ENCODE measurements at places on chromosomes 16 and 17.
A peak's percentile ranks its signal among the peaks of the same experiment; 100 is the strongest.

GRCh38 chr16:89100601-89101302, 7.1 kb downstream of the ACSF3 start:
- H3K27me3 ChIP-seq, result no peaks in the 10 kb centered on the region
- H3K4me3 ChIP-seq, result no peak overlapping the region
- no peak for DNase-seq
- peaks cover 7% of the 10 kb centered on the region for H3K36me3 ChIP-seq

DNA sequence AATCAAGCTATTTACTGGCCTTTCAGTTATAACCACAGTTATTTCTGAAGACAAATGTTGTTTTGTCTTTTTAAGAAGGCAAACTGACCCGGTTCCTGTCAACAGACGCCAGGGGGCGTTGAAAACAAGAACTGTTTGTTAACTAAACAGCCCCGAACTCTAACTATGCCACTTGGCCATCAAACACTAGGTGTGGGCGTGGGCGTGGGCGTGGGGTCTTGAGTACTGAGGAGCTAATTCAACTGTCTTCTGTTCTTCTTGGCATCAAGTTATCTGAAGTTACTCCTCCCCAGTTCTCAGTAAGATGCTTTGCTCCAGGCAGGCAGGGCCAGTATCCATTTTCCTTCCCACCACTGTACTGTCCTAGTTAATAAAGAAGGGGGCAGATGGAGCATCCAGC, 63.3 kb upstream of the MTMR4 start:
- no peaks in the 10 kb centered on the region for H3K27me3 ChIP-seq
- H3K4me1 ChIP-seq, result no peaks in the 10 kb centered on the region
- no peaks in the 10 kb centered on the region for H3K36me3 ChIP-seq
- DNase-seq, result peak; percentile 13
- no peak overlapping the region for H3K4me3 ChIP-seq

- DNase-seq, result peak; percentile 83
- H3K36me3 ChIP-seq, result peaks cover 26% of the 10 kb centered on the region
- H3K4me3 ChIP-seq, result no peak overlapping the region
- H3K27me3 ChIP-seq, result no peaks in the 10 kb centered on the region
- H3K27ac ChIP-seq, result peak overlapping the region; percentile 65
Measured at GRCh38 chr16:3690470-3690928, 26.8 kb downstream of the TRAP1 start.

- H3K27me3 ChIP-seq, result no peaks in the 10 kb centered on the region
- H3K27ac ChIP-seq, result peak overlapping the region; percentile 58
- no peak overlapping the region for H3K4me3 ChIP-seq
- DNase-seq, result no peak
- H3K36me3 ChIP-seq, result no peaks in the 10 kb centered on the region
Measured at GRCh38 chr17:75636381-75637142, 3.3 kb downstream of the SMIM5 start.

DNA sequence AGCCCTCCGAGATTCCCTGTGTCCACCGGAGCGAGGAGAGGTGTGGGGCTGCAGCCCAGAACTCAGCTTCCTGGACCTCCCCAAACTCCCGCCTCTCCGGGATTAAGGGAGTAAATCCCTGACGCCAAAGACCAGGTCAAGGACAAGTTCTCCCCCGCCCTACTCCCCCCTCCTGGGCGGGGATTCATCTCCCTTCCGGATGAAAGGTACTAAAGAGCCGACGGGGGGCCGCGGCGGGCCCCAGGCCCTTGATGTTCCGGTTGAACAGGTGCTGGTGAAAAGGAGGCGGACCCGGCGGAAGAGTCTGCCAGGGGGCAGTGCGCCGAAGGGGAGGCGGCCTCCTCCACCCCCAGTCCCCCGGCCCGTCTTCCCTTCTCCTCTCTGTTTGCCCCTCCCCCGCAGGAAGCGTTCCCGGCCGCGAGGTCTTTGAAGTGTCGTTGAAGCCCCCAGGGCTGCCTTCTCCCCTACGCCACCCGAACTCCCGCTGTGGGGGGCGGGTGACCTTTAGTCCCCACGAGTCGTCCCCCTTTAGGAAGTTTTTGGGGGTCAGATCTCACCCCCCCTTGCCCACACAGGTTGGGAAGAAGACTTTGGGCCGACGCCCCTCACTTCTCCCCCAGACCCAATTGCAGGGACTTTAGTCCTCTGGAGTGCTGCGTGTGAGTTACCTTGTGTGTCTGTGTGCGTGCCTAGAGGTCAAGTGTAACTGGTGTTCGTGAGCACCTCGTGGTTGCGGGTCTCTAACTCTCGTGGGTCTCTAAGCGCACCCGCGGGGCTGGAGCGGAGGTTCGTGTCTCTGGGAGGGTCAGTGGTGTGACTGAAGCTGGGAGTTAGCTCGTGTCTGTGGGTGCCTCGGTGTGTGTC, 1.1 kb upstream of the MLLT6 start:
- peak overlapping the region; percentile 90 for H3K27ac ChIP-seq
- DNase-seq, result peak; percentile 77
- H3K36me3 ChIP-seq, result peaks cover 4% of the 10 kb centered on the region
- peaks cover 28% of the 10 kb centered on the region for H3K4me1 ChIP-seq
- peaks cover 24% of the 10 kb centered on the region for H3K27me3 ChIP-seq
- peak overlapping the region; percentile 89 for H3K4me3 ChIP-seq

DNA sequence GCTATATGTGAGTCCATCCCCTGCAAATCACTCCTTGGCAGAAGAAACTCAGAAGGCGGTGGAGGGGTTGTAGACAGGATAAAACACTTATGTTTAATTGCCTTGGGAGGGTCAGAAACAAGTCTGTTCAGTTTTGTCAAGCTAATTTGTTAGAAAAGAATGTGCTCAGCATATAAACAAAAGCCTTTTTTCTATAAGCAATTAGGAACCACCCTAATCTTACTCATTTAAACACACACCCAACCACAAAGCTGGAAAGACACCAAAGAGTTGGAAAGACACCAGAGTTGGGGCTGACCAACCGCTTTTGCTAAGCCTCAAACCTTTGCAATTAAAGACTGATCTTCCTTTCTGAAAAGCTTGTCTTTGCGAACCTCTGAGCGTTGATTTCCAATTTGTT, 439.2 kb upstream of the ERCC4 start:
- no peaks in the 10 kb centered on the region for H3K27me3 ChIP-seq
- DNase-seq, result no peak
- no peak overlapping the region for H3K4me3 ChIP-seq
- H3K4me1 ChIP-seq, result peaks cover 2% of the 10 kb centered on the region
- no peaks in the 10 kb centered on the region for H3K36me3 ChIP-seq

DNA sequence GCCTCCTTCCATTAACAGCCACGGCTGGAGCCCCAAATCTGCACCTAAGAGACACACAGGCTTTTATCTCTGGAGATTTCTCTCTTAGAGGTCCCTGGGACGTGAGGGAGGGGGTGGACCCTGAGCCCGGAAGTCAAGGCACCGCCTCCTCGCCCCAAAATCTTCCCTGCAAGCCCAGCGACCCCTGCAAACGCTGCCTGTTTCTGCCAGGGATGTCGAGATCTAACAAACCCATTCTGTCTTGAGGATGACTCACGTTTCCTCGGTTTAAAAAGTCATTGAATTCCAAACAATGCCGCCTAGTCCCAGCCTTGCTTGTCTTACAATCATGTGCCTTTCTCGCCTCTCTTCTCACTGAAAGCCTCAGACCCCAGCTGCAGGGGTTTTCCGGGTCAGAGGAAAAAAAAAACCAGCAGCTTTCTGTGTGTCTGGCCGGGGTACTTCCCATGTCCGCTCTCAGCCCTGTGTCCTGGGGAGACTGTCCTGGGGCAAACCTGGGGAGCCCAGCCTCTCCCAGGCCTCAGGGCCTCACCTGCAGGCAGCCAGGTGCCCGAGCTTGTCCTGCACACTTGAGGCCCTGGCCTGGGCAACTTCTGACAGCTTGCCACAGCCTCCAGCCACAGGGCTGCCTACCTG, 15.4 kb downstream of the ARL2BP start:
- no peaks in the 10 kb centered on the region for H3K36me3 ChIP-seq
- no peak overlapping the region for H3K4me3 ChIP-seq
- H3K27ac ChIP-seq, result peak overlapping the region; percentile 76
- H3K27me3 ChIP-seq, result no peaks in the 10 kb centered on the region
- no peak for DNase-seq

DNA sequence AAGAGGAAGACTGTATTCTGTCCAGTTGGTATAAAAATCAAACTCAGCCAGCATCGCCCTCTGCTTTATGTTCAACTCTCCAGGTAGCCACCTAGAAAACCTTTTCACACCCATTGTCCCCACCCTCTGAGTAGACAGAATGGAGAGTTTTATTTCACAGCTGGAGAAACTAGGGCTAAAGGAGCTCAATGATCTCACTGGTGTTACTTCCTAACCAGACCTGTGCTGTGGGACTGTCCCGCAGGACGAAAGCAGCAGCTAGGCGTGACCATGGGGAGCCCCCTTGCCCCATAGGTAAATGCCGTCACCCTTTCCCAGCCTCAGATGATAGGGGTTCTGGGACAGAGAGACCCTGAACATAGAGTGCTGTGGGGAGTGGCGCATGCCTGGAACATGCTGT, 67.7 kb downstream of the CYLD start:
- no peak for DNase-seq
- H3K36me3 ChIP-seq, result no peaks in the 10 kb centered on the region
- peaks cover 7% of the 10 kb centered on the region for H3K4me1 ChIP-seq
- no peak overlapping the region for H3K4me3 ChIP-seq

GRCh38 chr16:23187341-23187740, 4.8 kb downstream of the SCNN1G start:
- no peak overlapping the region for H3K4me3 ChIP-seq
- no peaks in the 10 kb centered on the region for H3K4me1 ChIP-seq
- no peak overlapping the region for H3K27ac ChIP-seq
- H3K36me3 ChIP-seq, result no peaks in the 10 kb centered on the region
- DNase-seq, result no peak

DNA sequence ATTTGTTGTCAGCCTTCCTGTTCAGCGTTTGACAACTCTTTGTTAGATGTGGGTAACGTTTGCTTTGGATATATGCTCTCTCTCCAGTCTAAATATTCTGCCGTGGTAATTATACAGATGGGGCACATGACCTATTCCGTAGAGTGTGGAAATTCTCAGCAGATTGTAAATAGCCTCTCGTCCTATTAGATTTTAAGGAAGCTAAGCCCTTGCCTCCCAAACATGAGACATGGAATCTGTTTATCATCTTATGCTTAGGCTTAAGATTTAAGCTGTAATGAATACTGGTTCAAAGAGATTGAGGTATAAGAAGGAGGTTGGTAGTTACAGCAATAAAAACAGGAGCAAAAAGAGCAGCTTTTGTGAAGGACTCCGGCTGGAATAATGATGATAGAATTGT, 87.4 kb downstream of the RBFOX1 start:
- no peak overlapping the region for H3K27ac ChIP-seq
- peaks cover 19% of the 10 kb centered on the region for H3K27me3 ChIP-seq
- no peaks in the 10 kb centered on the region for H3K36me3 ChIP-seq

DNA sequence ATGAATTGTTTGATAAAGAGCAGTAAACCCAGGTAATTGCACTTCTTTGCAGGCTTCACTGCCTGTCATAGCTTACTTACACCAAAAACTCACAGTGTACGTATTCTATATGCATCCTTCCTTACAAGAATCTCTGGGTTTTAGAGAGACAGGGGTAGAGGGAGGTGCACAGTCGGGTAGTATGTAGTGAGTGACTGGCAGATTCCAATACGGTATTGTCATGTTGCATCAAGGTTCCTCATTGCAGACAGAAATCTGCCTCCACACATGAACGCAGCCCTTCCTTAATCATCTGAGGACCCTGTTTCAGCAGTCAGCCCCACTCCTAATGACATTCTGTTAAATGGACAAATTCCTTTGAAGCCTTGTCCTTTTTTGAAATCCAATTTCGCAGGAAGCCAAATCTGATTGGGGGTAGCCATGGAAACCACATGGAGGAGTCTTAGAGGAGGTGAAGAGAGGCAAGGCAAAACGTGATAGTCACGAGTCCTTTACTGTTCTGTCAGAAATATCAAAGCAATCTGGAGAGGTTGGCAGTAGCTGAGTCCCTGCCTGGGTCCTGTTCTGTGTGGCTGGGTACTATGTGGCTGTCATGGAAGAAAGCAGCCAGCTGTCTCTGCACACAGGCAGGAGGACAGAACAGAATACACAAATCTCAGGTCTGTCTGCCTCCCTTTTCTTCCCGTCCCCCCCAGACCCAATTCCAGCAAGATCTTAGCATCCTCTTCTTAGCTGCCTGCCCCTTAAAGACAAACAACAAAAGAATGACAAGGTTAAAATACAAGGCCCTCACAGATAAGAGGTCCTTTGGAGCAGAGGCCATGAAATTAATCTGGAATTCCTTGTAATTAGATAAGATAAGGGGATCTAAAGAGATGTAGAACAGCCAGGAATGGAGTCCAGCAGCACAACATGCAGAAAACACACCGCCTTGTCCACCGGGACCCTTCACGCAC, 3.1 kb upstream of the SKAP1 start:
- H3K36me3 ChIP-seq, result no peaks in the 10 kb centered on the region
- peaks cover 71% of the 10 kb centered on the region for H3K27me3 ChIP-seq
- no peak overlapping the region for H3K27ac ChIP-seq
- H3K4me1 ChIP-seq, result peaks cover 27% of the 10 kb centered on the region
- no peak for DNase-seq

DNA sequence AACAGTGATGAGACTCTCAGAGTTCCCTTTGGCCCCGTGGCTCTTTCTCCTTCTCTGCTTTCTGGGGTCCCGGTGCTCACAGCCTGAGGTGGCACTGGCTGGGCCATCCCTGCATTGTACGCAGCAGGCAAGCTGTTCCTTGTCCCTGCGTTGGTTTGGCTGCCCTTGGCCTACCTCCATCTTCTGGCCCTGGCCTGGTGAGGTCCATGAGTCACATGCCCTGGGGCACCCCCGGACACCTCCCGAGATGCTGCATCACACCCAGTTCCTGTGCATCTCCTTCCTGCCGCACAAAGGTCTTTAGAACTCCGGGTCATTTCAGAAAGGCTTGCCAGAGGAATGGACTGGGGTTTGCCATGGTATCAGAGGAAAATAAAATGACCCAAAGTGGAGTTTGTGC, 9.5 kb downstream of the SULT1A2 start:
- H3K36me3 ChIP-seq, result peaks cover 26% of the 10 kb centered on the region
- H3K27ac ChIP-seq, result no peak overlapping the region
- no peaks in the 10 kb centered on the region for H3K27me3 ChIP-seq
- H3K4me3 ChIP-seq, result no peak overlapping the region
- H3K4me1 ChIP-seq, result no peaks in the 10 kb centered on the region

DNA sequence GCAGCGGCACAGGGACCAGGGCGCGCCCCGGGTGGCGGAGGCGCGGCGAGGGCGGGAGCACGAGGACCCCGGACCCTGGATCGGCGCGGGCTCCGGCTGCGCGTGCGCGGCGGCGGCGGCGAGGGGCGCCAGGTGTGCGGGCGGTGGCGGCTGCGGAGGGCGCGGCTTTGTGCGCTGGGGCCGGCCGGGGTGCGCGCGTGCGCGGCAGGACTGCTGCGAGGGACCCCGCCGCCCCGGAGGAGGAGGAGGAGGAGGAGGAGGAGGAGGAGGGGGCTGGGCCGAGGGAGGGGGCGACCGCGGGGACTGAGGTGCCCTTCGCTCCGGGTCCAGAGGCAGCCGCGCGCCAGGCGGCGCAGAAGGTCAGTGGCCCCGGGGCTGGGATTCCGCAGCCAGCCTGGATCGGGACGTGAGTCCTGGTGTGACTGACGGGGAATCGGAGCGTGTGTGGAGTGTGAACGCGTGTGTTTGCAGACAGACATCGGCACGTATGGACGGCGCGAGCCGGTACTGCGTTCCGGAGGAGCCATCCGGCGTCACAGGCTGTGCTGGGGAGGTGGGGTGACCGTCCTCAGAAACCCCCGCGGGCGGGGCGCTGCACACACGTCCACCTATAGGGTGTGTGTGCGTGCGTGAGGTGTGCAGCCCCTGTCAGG, 19.5 kb upstream of the RAP1GAP2 start:
- H3K4me1 ChIP-seq, result peaks cover 5% of the 10 kb centered on the region

All from progenitor cell of endocrine pancreas (in vitro differentiated cells).